Femur (tissue), 1 donor: ENCODE measurements at places on chromosomes 1 and 21.

- DNase-seq = no peak
Observed at GRCh38 chr1:205191622-205192021, 19.9 kb downstream of the DSTYK start.

DNA sequence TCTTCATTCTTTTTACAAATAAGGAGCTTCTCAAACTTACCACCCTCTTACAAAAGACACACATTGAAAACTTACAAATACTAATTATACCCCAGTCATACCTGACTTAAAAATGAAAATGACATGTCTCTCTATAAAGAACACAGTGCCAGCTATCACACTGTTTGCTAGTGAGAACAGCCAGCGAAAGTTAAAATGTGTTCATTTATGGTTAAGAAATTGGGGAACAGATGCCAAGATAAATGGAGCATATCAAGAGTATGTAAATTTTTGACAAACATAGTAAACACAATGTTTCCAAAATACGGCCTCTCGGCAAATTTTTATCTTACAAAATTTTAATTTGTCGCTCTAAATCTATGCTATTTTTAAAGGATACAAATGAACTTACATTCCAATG, 1422.9 kb downstream of the KCNT2 start:
- no peak for DNase-seq

DNA sequence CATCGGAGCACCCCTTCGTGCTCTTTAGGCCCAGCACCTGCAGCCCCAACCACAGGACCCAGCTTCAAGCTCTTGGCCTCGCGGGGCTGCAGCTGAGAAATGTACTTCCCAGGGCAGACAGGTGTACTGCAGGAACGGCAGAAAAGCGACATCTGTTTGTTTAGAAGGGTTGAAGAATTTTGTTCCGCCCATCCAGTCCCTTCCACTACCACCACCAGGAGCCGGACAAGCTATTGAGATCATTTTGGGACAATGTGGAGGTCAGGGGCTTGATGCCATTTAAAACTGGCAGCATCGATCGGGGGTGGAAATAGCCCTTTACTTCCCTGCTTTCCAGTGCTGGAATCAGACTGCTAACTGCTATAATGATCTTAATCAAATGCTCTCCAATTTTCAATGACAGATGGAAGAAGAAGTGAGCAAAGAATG, 1.7 kb downstream of the SERTAD4 start:
- DNase-seq = no peak

GRCh38 chr1:167770127-167770526, 48.3 kb downstream of the MPZL1 start:
- no peak for DNase-seq

GRCh38 chr1:209823143-209824041, 4.4 kb upstream of the UTP25 start:
- no peak for DNase-seq

DNA sequence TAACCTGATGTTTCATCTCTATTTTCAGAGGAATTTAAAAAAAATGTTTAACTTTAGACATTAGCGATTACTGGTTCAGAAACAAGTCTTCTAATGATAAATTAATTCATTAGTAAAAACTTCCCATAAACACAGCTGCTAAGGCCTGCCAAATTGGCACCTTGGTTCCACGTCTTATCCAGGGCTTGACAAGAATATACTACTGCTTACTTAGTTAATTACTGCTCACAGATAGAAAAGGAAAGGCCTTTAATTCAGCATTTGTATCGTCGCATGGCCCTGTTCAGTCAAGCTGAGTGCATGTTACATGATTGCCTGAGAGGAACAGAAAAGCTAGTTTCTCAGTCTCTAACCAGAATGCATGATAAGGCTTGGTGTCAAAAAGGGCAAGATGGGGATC, 84.6 kb downstream of the ADGRL2 start:
- DNase-seq = no peak

GRCh38 chr1:81596341-81596740, 204.4 kb upstream of the ADGRL2 start:
- DNase-seq = no peak

DNA sequence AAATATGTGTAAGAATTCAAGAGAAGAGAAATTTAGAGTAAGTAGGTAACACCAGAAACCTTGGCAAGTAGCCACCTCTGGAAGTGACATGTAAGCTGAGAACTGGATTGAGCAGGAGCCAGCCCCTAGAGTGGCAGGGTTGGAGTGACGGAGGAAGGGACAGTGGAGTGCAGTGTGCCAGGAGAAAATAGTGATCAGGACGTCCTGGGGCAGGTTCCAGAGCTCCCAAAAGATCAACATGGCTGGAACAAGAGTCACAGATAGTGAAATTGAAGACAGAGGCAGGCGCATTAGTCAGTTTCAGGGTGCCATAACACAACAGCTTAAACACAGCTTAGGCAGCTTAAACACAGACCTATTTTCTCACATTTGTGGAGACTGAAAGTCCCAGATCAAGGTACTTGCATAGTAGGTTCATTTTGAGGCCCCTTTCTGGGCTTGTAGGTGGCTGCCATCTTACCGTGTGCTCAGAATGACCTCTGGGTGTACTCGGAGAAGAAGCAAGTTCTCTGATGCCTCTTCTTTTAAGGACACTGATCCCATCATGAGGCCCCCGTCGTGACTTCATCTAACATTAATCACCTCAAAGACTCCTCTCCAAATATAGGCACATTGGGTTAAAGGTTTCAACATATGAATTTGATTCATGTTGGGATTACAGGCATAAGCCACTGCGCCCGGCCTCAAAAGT, 37.2 kb downstream of the GNPAT start:
- DNase-seq = peak; percentile 26
